Fibroblast of skin of scalp (primary cell): ENCODE measurements at places on chromosomes 13 and 19.

DNA sequence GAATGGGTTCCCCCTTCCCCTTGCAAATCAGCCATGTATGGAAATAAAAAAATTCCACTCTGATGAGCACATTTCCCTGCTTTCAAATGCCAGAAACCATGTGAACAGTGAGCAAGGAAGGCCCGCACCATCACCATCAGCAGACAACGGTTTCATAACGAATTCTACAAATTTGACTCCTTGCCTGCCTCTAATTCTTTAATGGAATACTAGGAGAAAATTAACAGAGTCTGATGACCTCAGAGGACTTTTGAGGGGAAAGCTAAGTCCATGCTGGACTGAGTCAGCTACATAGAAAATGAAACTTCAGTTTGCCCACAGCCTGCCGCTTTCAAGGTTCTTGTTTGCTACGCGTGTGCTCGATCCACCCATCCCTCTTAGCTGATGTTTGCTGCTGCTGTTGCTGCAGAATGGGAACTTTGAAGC lies 46.7 kb upstream of the KL start:
- DNase-seq: peak; percentile 42

GRCh38 chr19:2607712-2608601 lies 94.5 kb downstream of the GNG7 start:
- DNase-seq: no peak

DNA sequence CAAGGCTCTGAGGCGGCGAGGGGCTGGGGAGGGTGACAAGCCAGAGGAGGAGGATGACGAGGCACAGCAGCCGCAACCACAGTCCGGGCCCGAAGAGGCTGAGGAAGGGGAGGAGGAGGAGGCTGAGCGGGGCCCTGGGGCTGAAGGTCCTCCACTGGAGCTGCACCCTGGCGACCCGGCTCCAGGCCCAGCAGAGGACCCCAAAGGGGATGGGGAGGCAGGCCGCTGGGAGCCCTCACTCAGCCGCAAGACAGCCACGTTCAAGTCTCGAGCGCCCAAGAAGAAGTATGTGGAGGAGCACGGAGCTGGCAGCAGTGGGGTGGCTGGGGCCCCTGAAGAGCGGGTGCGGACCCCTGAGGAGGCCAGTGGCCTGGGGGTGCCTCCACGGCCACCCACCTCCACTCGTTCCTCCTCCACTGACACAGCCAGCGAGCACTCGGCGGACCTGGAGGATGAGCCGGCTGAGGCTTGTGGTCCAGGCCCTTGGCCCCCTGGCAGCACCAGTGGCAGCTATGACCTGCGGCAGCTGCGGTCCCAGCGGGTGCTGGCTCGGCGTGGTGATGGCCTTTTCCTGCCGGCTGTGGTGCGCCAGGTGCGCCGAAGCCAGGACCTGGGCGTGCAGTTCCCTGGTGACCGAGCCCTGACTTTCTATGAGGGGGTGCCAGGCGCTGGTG lies 2.9 kb downstream of the CIC start:
- DNase-seq: no peak

- peak; percentile 13 for DNase-seq
Observed at GRCh38 chr13:32548837-32549236, 10.2 kb upstream of the N4BP2L2 start.

GRCh38 chr19:4059891-4060620 lies 6.6 kb downstream of the ZBTB7A start:
- DNase-seq: no peak

- no peak for DNase-seq
Observed at GRCh38 chr19:41399091-41399490, 1.5 kb downstream of the BCKDHA start.

GRCh38 chr19:11675569-11675968 lies 63.2 kb downstream of the ZNF823 start:
- no peak for DNase-seq

DNA sequence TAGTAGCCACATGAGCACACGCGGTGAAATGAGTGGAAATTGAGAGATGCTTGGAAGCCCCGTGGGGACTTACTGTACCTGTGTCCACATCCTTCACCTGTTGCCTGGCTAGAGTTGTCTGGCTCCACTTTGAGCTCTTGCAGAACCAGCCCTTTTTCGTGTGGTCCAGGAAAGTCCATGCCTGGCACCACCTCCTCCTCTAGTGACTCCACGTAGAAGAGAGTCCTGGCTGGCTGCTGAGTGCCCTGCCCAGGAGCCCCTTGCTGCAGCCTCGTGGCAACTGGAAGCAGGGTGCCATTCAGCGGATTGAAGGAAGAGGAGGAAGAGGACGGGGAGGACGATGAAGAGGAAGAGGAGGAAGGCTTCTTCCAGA lies 515 bp upstream of the ATXN8OS start:
- DNase-seq: no peak

DNA sequence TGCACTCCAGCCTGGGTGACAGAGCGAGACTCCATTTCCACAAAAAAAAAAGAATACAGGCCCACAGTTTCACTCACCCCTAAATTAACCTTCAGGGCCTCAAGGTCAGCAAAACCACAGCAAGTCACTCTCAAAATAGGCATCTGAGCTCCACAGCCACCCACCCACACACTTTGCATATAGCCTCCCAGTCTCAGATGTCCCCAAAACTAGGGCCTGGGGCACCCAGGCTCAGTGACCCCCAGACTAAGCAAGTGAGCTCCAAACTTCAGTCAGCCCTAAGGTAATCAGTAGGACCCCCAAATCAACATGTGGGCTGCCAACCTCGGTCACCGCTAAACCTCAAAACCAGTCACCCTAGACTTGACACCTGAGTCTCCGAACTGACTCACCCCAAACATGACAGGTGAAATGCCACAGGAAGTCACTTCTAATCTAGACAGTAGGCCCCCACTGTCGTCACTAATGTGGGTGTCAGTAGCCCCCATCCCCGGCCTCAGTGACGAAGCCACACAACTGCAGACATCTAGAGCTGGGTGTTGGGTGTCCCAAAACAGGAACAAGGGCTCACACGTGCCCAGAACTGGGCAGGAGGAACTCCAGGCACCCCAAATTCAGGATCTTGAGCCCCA lies 13.9 kb downstream of the RABAC1 start:
- DNase-seq: no peak

DNA sequence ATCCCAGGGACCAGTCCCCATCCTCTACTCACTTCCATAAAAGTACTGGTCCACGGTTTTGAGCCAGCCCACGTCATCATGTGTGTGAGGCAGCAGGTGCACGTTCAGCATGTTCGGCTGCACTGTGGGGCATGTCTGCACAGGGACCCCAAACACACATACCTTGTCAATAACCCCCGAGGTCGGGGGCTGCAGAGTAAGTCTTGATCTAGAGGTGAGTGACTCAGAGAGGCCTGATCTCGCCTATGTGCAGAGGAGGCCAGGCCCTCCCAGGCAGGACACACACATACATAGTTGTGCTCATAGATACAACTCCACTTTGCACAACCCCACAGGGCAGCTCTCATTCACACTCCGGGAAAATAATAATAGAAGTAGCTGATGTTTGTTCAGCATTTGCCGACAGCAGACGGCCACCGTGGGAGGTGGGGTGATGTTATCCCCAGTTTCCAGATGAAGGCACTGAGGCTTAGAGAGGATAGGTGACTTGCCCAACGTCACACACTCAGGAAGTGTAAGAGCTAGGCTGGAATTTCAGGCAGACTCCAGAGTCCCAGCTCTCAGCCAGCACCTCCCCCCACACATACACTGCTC lies 774 bp downstream of the MAN2B1 start:
- no peak for DNase-seq

DNA sequence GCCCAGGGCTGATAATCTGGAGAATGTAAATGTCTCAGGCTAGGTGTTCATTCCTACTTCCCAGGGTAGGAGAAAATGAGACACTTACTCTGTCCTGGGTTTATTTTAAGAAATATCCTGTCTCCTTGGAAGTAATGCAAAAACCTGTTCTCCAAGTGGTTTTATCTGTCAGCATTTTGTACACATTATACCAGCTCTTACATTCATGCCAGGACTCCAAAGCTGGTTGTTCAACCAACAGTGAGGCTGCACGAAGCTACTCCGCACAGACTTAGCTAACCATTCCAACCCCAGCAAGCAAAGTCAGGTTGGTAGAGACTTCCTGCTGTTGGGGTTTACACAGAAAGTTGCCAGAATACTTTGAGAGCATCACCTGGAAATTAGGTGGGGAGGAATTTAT lies 55.6 kb downstream of the SLC7A1 start:
- no peak for DNase-seq

DNA sequence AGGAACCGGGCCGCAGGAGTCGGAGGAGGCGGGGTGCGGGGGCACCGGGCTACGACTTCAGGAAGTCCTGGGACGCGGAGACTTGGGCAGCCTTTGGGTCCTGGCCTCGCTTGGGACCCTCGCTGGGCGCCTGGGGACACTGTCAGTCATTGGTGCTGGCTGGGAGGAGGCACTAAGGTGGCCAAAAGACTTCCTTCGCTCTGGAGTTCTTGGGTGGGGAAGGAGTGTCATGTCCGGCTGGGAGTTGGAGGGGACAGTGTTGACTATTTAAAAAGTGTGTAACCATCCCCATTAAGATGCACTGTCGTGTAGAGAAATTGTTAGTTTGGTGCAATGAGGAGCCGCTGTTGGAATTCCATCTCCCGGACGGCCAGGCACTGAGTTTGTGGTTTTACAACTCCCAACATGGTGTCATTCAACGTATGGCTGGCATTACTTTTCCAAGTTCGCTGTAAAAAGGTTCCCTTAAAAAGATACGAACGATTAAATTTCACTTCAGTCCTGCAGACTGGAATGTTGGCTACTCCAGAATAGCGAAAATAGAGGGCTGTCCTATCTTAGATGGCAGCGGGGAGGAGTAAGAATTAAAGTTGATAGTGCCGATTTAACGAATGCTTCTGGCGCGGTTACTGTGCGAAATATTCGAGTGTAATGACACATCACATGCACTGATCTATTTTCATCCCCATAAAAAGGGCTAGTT lies 776 bp downstream of the DNAJC3 start:
- peak; percentile 57 for DNase-seq

DNA sequence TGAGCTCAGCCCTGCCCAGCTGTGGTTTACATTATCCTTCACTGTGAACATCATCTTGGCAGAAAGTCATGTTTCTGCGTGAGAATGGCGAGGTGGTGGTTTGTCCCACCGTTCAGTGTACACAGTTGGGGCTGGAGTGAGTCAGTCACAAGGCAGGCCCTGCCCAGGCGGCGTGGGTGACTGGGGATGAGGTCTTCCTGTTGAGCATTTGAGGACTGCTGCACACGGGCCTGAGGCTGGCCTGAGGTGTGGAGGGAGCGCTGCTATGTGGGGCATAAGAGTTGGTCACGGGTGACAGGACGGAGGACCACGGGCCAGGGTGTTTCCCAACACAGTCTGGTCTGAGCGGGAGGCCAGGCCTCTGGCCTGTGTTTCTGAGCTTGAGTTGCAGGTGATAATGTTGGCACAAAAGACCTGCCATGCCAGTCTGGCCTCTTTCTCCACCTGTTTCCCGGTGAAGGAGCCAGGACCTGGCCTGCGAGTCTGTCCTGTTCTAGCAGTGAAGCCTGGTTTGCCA lies 13.4 kb upstream of the C19orf33 start:
- DNase-seq: peak; percentile 94

GRCh38 chr19:30783212-30783611 lies 411.0 kb downstream of the ZNF536 start:
- DNase-seq: no peak

GRCh38 chr13:32989942-32990341 lies 26.3 kb upstream of the KL start:
- no peak for DNase-seq

DNA sequence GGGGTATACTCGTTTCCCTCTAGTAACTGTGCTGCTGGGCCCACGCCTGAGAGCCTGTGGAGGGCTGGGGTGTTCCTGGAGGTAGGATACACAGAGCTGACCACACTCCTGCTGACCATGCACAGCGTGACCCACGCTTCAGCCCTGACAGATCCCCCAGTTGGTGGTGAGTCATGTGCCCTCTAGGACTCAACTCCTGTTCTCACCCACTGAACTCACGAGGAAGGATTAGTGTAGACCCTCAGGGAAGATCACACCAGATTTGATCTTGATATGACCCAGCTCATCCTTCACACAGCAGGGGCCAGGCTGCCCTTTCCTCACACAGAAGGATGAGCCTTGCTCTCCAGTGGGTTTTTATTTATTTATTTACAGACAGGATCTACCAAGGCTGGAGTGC lies 13.3 kb upstream of the ACP7 start:
- no peak for DNase-seq

DNA sequence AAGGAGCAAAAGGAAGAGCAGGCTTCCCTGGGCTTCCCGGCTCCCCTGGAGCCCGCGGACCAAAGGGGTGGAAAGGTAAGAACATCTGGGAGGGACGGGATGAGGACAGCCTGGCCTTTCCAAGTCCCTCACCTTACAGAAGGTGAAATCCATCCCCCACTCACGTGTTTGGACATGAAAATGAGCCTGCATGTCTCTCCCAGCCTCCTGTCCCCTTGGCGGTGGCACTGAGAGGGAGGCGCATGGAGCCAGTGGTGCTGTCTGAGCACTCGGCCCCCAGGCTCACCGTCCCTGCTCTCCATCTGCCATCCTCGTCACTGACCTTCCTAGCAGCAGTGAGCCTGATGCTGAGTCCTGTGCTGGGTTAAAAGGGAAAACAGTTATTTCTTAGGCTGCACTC lies 104.2 kb downstream of the RAB20 start:
- no peak for DNase-seq

GRCh38 chr19:18496167-18496979 lies 25.5 kb downstream of the ELL start:
- peak; percentile 54 for DNase-seq

GRCh38 chr19:39052846-39053245 lies 20.5 kb upstream of the FBXO27 start:
- DNase-seq: no peak

DNA sequence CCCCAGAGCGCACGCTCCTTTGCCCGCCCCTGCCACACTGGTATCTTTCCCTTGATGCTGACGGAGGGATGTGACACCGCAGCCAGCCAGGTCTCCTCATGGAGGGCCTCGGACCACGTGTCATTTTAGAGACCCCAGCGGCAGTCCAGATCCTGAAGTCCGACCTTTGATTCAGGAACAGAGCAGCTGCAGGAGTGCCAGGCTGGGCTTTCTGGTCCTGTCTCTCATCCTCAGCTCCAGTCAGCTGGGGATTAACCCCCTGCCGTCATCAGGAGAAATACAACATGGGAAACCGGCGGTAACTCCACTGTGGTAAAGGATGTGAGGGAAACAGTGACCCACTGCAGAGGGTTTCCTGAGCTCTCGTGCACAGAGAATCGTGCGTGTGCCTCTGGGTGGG lies 140.6 kb downstream of the SIPA1L3 start:
- peak; percentile 50 for DNase-seq

GRCh38 chr13:32080328-32080744 lies 48.8 kb downstream of the FRY start:
- no peak for DNase-seq

DNA sequence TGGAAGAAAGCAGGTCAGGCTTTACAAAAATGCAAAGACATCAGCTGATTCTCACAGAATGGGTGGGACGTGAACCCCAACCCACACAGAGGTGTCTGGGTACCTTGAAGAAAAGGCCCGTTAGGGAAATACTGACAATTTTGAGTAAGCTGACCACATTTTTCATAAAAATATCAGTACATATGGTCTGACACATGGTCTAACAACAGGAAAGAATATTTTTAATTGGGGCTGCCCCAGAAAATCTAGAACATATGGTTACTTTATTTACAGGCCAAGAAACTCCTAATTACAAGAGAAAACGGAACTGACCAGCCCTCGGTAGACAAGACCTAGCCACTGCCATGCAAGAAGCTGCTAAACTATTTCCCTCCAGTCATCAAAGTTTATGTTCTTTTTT lies 48.7 kb upstream of the ITM2B start:
- DNase-seq: no peak
